ENCODE measurements at places on chromosomes 4 and X. TPM values are rescaled to one million over a fixed set of nuclear protein-coding genes. Genes with fewer than 3 reads are reported as not detected.

MAGIX gene
- 18.9 TPM for total RNA-seq

MAGEE1 gene
- 2.0 TPM for total RNA-seq

INTU gene
- total RNA-seq = 1.8 TPM

PLS3 gene
- total RNA-seq = 33.4 TPM

HS6ST2 gene
- total RNA-seq = 0.39 TPM

TBC1D8B gene
- total RNA-seq = 3.6 TPM

CHRDL1 gene
- total RNA-seq = 10.4 TPM

DNA sequence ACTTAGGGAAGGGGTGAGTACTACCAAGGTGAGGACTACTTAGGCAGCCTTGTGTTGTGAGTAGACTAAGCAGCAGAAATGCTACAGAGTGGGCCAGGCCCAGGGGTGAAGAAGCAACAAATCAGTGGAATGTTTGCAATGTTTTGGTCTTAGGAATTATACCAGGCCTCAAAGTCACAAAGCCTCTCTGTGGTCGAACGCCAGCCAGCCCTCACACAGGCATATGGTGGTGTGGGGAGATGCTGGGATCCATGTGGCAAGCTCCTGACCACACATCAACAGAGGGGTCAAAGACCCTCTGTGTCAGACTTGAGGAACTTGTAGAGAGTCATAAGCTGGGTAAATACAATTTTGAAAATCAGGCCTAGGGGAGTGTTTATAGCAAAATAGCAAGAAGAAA is 153.8 kb upstream of the KLF3 start:
- no peak for DNase-seq
- H3K4me1 ChIP-seq = no peaks in the 10 kb centered on the region
- H3K36me3 ChIP-seq = no peaks in the 10 kb centered on the region
- H3K27me3 ChIP-seq = no peaks in the 10 kb centered on the region

GRCh38 chr4:174437324-174437723 is 85.0 kb downstream of the HPGD start:
- H3K4me3 ChIP-seq = no peak overlapping the region
- H3K27ac ChIP-seq = no peak overlapping the region
- no peak for DNase-seq
- no peaks in the 10 kb centered on the region for H3K4me1 ChIP-seq

- peak overlapping the region; percentile 10 for H3K27ac ChIP-seq
- H3K4me3 ChIP-seq = no peak overlapping the region
- H3K36me3 ChIP-seq = no peaks in the 10 kb centered on the region
These were observed 19.5 kb downstream of the SAT1 start for GRCh38 chrX:23802431-23802830.

DNA sequence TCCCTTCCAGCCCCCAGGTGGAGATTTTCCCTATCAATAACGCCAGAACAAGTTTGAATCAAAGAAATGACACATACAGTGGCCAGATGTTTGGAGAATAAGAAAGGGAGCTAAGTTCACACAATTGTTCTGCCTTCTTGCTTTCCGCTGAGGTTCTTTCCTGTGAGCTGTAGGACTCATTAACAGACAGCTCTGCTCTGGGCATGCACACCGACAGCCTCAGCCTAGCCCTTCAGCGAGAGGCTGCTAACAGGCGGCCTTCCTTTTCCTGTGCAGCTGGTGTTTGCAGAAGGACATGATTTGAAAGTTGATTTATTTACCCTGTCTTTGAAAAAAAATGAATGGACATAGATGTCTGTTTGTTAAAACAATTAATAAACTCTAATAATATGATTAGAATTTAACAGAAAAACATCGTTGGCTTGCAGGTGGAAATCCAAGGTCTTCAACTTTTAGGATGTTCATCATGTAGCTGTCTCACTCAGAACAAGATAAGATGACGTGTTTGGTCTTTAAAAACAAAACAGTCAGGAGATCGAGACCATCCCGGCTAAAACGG is 183.3 kb downstream of the KDR start:
- no peak overlapping the region for H3K27ac ChIP-seq
- H3K36me3 ChIP-seq = no peaks in the 10 kb centered on the region
- DNase-seq = no peak
